ENCODE measurements at places on chromosomes 12 and 14.

- DNase-seq, result no peak
Observed at GRCh38 chr12:32483499-32483898, 84.1 kb downstream of the FGD4 start.

GRCh38 chr14:101178184-101179072 is 274.9 kb upstream of the RTL1 start:
- no peak for DNase-seq

DNA sequence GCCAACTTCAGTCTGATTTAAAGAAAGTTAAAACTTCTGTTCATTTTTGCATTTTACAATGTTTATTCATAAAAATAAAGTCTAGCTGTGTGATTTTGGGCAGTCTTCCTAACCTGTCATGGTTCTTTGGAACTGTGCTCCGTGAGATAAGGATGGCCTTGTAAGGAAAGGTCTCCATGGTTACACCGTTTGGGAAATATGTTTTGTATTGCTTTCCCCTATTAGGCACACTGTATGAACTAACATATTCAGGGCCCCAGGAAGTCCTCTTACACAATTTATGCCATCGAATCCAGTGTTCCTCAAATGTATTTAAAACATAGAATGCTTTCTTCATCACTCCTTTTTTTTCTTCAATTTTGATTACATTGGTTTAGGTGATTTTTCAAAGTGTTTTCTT is 54.5 kb downstream of the APAF1 start:
- no peak for DNase-seq

GRCh38 chr12:78968226-78968625 is 103.7 kb downstream of the SYT1 start:
- DNase-seq, result no peak

DNA sequence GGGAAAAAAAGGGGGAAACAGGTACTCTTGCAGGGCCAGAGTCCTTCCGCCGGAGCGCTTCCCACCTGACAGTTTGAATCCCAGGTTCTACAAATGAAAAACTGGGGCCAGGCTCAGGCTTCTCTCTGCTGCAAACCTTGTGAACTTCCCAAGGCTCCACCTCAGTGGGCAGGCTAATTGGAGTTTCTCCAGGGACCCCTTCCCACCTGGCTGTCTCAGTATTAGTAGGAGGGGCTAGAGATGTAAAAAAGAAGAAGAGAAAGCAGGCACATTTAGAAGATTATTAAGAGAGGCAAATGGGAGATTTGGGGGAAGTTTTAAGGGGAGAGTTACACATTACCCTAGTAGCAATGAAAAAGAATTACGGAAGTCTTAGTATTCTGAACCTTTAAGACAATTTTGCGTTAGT is 20.0 kb upstream of the CLEC2D start:
- no peak for DNase-seq

- peak; percentile 18 for DNase-seq
Observed at GRCh38 chr14:65333943-65334687, 78.4 kb upstream of the FUT8 start.
